CD4-positive, alpha-beta memory T cell (primary cell): ENCODE measurements at places on chromosomes 2 and 18. TPM values are rescaled to one million over a fixed set of nuclear protein-coding genes. Genes with fewer than 3 reads are reported as not detected.
A peak's percentile ranks its signal among the peaks of the same experiment; 100 is the strongest.

- H3K27ac ChIP-seq: no peak overlapping the region
- no peak overlapping the region for H3K4me3 ChIP-seq
- no peaks in the 10 kb centered on the region for H3K4me1 ChIP-seq
Measured at GRCh38 chr18:79866889-79867574, 69.3 kb downstream of the KCNG2 start.

- no peak for DNase-seq
- H3K36me3 ChIP-seq: no peaks in the 10 kb centered on the region
- no peak overlapping the region for H3K27ac ChIP-seq
- H3K4me3 ChIP-seq: no peak overlapping the region
Measured at GRCh38 chr2:70328921-70329561, 27.2 kb upstream of the FAM136A start.

DNA sequence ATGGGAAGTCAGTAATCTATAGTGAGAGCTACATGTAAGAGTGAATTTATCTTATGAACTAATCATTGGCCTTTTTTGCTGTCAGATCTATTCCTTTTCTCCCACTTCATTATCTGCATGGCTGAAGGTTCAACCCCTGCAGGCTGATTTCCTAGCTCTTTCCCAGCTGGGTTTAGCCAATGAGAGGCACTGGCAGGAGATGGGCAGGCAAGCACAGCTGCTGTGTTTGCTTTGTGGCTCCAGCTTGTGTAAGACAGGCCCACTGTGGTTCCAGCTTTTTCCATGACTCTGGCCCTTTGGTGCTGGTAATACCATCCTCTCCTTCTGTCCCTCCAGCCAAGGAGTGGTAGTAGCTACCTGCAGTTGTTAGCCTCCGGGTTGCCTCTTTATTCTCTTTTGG lies 248.8 kb downstream of the PLCL1 start:
- no peak overlapping the region for H3K27ac ChIP-seq
- no peaks in the 10 kb centered on the region for H3K27me3 ChIP-seq
- no peaks in the 10 kb centered on the region for H3K36me3 ChIP-seq
- no peak for DNase-seq

GRCh38 chr18:3513481-3513880 lies 63.5 kb downstream of the TGIF1 start:
- no peak overlapping the region for H3K4me3 ChIP-seq
- no peaks in the 10 kb centered on the region for H3K36me3 ChIP-seq
- no peaks in the 10 kb centered on the region for H3K4me1 ChIP-seq
- H3K27ac ChIP-seq: no peak overlapping the region
- DNase-seq: no peak
- no peaks in the 10 kb centered on the region for H3K27me3 ChIP-seq

GRCh38 chr2:233075966-233076339 lies 15.8 kb downstream of the INPP5D start:
- H3K4me1 ChIP-seq: peaks cover 92% of the 10 kb centered on the region
- peaks cover 7% of the 10 kb centered on the region for H3K36me3 ChIP-seq
- DNase-seq: peak; percentile 60
- peak overlapping the region; percentile 44 for H3K27ac ChIP-seq

- H3K27me3 ChIP-seq: no peaks in the 10 kb centered on the region
- DNase-seq: no peak
- peaks cover 4% of the 10 kb centered on the region for H3K36me3 ChIP-seq
- no peak overlapping the region for H3K4me3 ChIP-seq
- peaks cover 14% of the 10 kb centered on the region for H3K4me1 ChIP-seq
Measured at GRCh38 chr2:134391751-134392160, 137.9 kb downstream of the MGAT5 start.

DNA sequence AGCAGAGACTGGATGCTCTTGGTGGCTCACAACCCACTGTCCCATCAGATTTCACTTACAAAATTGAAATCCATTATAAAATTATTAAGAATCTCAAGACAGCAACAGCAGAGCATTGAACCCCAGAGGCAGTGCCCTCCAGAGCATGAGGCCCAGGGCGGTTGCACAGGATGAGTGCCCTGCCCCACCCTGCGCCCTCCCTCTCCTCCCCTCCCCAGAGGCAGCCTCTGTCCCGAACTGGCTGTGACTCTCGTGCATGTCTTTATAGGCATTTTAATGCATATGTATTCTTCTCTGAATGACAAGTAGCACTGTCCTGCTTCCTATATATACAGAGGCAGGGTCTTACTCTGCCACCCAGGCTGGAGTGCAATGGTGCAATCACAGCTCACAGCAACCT lies 10.4 kb downstream of the MFSD2B start:
- H3K27me3 ChIP-seq: no peaks in the 10 kb centered on the region
- no peaks in the 10 kb centered on the region for H3K4me1 ChIP-seq
- H3K27ac ChIP-seq: no peak overlapping the region

- no peak overlapping the region for H3K4me3 ChIP-seq
- H3K36me3 ChIP-seq: peaks cover 8% of the 10 kb centered on the region
- H3K27me3 ChIP-seq: no peaks in the 10 kb centered on the region
- no peak overlapping the region for H3K27ac ChIP-seq
- peak; percentile 73 for DNase-seq
- H3K4me1 ChIP-seq: no peaks in the 10 kb centered on the region
Measured at GRCh38 chr18:3281456-3282400, 19.8 kb downstream of the MYL12B start.

- no peaks in the 10 kb centered on the region for H3K27me3 ChIP-seq
- H3K36me3 ChIP-seq: no peaks in the 10 kb centered on the region
- no peak overlapping the region for H3K27ac ChIP-seq
- no peak overlapping the region for H3K4me3 ChIP-seq
- no peak for DNase-seq
Measured at GRCh38 chr2:55934337-55934736, 10.8 kb upstream of the EFEMP1 start.

GRCh38 chr2:102056079-102056581 lies 64.4 kb downstream of the IL1R2 start:
- H3K27ac ChIP-seq: no peak overlapping the region
- no peak overlapping the region for H3K4me3 ChIP-seq
- no peak for DNase-seq
- H3K27me3 ChIP-seq: no peaks in the 10 kb centered on the region

DNA sequence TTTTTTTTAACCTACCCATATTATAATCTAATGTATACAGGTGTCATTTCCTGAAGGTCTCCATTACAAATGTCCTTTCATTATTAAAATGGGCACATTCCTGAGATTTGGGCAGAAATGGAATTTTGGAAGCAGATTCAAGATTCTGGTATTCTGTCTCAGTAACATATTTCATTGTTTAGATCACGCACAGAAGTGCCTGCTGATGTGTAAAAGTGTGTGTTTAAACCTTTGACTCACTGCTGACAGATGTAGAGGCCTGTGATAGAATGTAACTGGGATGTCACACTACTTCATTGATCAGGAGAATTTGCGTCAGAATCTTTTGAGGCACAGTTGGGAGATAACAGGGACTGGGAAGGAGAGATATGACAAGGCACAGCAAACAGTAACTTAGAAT lies 276.8 kb upstream of the EPAS1 start:
- H3K4me1 ChIP-seq: no peaks in the 10 kb centered on the region
- no peak for DNase-seq
- H3K27me3 ChIP-seq: no peaks in the 10 kb centered on the region
- H3K36me3 ChIP-seq: no peaks in the 10 kb centered on the region

- H3K4me3 ChIP-seq: no peak overlapping the region
- H3K4me1 ChIP-seq: no peaks in the 10 kb centered on the region
- no peaks in the 10 kb centered on the region for H3K36me3 ChIP-seq
Measured at GRCh38 chr2:72033636-72034035, 114.0 kb downstream of the CYP26B1 start.

DNA sequence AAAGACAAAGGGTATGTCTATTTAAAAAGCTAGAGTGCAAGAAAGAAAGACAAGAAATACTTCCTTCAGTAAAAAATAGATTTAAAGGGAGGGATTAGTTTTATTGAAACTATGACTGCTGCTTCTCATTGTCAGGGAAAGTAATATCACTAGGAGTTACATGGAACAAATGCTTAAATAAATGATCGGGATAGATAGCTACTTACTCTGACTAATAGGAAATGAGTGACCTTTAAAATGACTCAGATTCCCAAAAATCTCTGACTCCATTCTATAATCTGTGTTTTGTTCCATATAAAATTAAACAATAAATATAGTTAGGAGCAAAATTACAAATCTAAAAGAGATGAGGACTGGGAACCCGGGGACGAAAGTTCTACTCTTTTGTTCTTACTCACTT lies 669.3 kb downstream of the NR4A2 start:
- H3K4me1 ChIP-seq: no peaks in the 10 kb centered on the region
- H3K27ac ChIP-seq: no peak overlapping the region
- H3K4me3 ChIP-seq: no peak overlapping the region
- no peaks in the 10 kb centered on the region for H3K27me3 ChIP-seq
- no peak for DNase-seq

DNA sequence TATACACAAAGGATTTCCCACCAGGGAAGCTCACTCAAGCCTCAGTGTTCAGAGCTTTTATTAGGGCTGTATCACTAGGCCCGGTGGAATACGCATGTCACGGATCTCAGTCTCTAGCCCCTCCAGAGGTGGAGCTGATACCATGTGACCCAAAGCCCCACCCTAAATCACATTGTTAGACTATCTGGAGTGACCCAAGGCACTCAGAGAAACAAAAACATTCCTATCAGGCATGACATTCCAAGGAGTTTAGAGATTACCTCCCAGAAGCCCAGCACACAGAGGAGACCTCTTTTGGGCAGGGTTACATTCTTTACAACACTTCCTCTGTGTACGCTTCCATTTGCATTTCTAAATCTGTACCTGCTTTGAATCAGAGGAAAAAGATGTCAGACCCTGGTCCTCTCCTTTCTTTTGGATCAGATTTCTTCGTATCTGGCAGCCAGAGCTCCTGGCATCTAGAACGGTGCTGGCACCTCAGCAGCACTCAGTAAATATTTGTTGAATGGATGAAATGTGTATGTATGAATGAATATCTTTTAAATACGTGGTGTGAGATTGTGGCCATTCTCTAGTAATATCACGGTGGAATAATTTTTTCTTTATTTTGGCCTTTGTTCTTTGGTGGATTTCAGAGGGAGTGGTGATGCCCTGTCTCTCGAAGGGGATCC lies 37.7 kb upstream of the SMAD2 start:
- no peaks in the 10 kb centered on the region for H3K27me3 ChIP-seq
- no peak overlapping the region for H3K27ac ChIP-seq
- no peaks in the 10 kb centered on the region for H3K36me3 ChIP-seq

GRCh38 chr2:173350383-173350782 lies 4.3 kb upstream of the CDCA7 start:
- H3K4me1 ChIP-seq: peaks cover 7% of the 10 kb centered on the region
- no peak for DNase-seq
- H3K27me3 ChIP-seq: no peaks in the 10 kb centered on the region
- H3K4me3 ChIP-seq: no peak overlapping the region

- H3K27ac ChIP-seq: no peak overlapping the region
- no peak overlapping the region for H3K4me3 ChIP-seq
- H3K4me1 ChIP-seq: no peaks in the 10 kb centered on the region
- H3K27me3 ChIP-seq: no peaks in the 10 kb centered on the region
Measured at GRCh38 chr18:8967573-8967972, 134.9 kb upstream of the NDUFV2 start.

GRCh38 chr2:13508671-13509070 lies 791.9 kb downstream of the TRIB2 start:
- H3K4me1 ChIP-seq: no peaks in the 10 kb centered on the region
- DNase-seq: no peak
- no peak overlapping the region for H3K4me3 ChIP-seq
- no peaks in the 10 kb centered on the region for H3K27me3 ChIP-seq
- H3K36me3 ChIP-seq: no peaks in the 10 kb centered on the region

DNA sequence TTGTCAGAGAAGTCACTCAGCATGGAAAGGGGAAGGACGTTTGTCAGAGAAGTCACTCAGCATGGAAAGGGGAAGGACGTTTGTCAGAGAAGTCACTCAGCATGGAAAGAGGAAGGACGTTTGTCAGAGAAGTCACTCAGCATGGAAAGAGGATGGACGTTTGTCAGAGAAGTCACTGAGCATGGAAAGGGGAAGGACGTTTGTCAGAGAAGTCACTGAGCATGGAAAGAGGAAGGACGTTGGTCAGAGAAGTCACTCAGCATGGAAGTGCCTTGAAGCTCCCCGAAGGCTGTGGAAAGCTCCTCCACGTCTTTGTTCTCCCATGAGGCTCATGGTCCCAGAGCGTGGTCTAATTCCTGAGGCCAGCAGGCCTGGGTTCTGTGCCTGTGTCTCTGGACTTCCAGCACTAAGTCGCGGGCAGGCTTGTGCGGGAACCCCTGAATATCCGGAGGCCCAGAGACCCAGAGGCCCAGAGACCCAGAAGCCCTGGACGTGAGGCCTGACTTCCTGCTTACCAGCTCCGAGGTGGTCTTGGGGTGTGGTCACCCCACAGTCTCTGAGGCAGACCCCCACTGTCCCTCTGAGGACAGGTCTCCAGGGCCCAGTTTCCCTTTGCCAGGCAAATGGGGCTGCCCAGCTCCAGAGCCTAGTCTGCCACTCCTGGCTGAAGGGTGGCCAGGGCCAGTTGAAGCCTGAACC lies 70.4 kb upstream of the TWIST2 start:
- no peak overlapping the region for H3K4me3 ChIP-seq
- no peak overlapping the region for H3K27ac ChIP-seq
- H3K27me3 ChIP-seq: no peaks in the 10 kb centered on the region
- H3K4me1 ChIP-seq: peaks cover 4% of the 10 kb centered on the region

The FOXI3 gene
- polyA plus RNA-seq: not detected

The FER1L5 gene
- not detected for polyA plus RNA-seq

The CRYGD gene
- polyA plus RNA-seq: not detected

The EMX1 gene
- not detected for polyA plus RNA-seq

The MERTK gene
- 0.25 TPM for polyA plus RNA-seq

The TPO gene
- 10.6 TPM for polyA plus RNA-seq

The KRTCAP3 gene
- 1.8 TPM for polyA plus RNA-seq
